ENCODE measurements at places on chromosomes 4 and X. TPM values are rescaled to one million over a fixed set of nuclear protein-coding genes. Genes with fewer than 3 reads are reported as not detected.

DNA sequence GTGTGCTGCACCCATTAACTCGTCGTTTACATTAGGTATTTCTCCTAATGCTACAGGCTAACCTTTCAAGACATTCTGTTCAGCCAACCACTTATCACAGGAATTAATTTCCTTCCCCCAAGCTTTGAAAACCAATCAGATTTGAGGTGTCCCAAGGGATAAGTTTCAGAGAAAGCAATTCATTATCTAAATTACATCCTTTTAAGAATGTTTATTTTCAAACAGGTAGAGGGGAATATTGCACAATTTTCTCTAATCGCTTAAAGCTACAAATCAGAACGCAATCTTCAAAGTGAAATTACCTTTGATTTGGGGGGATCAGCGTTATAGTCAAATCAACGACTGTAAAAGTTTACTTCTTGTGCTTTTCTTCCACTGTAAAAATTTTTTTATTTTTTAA lies 1.6 kb downstream of the CLOCK start:
- no peak for DNase-seq

DNA sequence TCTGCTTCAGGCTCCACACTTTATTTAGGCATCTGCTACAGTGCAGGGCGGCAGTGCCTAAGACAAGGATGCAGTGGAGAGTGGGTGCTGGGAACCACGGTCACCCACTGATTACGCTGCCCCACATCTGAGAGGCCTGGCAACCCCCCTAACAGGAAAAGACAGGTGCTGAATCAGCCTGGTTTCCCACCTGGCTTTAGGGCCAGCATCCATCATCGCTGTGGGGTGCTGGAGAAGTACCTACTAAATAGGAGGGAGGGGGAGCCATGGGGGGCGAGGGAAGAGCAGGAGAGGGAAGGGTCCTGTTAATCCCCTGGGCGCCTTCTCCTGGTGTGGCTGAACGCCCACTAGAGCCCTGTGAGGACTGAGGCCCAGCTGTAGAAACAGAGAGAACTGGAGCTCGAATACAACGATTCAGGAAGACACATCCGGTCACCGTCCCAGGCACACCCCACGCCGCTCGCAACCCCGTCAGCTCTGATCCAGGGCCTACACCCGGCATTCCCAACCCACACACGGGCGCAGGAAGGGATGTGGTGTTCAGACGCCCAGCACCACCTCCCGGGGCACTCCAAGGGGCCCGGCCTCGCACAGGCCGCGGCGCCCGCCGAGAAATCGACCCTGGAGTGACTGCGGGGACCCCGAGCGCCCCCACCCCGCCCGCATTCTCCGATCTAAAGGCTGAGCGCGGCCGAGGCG lies 554 bp downstream of the DCTD start:
- no peak for DNase-seq

The FAM149A gene
- polyA plus RNA-seq: 0.20 TPM

DNA sequence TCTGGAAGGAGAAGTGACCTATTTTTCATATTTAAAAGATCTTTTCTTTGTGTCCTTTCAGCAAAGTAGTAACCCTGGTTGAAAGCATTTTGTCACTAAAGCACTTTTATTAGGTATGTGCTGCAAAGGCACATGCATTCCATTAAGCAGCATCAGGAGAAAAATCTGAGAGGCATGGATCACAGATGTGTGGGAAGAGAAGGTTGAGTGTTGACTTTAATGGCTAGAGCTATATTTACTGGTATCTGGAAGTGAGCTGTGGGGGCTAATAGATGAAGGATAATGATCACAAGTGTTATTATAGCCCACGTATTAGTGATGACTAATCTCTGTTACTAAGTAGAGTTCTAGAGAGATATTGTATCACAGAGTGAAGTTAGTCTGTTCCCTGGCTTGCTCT lies 1520.7 kb downstream of the ARAP2 start:
- no peak for DNase-seq

DNA sequence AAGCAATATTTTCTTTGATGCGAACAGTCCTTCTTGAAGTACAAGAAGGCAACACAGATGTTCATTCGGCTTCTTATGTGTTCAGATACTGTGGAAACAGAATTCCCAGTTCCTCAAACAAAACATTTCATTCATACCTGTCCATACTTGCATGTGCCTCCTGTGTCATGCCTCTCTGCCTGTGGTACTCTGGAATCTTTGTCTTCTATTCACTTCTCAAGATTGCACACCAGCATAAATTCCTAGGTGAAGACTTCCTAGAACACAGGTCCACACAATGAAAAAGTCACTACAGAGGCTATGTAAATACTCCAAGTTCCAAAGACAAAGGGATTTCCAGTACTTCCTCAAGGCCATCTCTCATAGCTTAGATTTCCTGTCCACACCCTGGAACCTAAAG lies 367.2 kb downstream of the AFF2 start:
- DNase-seq: no peak

GRCh38 chrX:136941396-136942337 lies 61.1 kb upstream of the RBMX start:
- no peak for DNase-seq

The SPATA18 gene
- 9.7 TPM for polyA plus RNA-seq

- no peak for DNase-seq
Observed at GRCh38 chr4:177117256-177117655, 192.4 kb upstream of the NEIL3 start.

DNA sequence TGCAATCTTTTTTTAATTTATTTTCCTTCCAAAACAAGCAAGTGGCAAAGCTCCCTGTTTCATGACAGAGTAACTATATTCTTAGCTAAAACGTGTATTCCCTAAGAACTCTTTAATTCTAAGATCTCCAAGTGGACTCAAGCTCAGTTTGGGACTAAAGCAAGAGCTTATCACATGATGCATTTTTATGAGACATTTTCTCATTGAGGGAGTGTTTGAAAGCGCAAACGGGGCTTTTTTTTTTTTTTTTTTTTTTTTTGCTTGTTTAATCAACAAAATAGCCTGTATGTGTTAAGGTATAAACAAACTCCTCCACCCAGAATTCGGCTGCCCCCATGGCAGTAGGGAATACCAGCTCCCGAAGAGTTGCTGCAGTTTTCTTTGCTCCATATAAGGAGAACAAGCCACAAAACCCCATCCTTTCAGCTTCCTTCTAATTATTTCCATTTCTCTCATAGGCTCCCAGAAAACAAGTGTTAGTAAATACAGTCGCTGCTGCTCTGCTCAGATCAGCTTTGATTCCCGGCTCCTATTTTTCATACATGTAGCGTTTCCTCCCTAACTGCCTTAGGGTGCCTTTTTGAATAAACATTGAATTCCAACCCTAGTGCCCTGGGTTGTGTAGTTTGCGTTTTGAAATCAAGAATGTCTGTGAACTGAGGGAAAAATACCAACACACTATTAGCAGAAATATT lies 669 bp upstream of the PPARGC1A start:
- no peak for DNase-seq

GRCh38 chr4:125940426-125940825 lies 625.7 kb downstream of the FAT4 start:
- DNase-seq: no peak

The NLGN4X gene
- polyA plus RNA-seq: not detected

The CT45A5 gene
- polyA plus RNA-seq: not detected

- no peak for DNase-seq
Observed at GRCh38 chr4:145797278-145797677, 117.3 kb downstream of the C4orf51 start.

DNA sequence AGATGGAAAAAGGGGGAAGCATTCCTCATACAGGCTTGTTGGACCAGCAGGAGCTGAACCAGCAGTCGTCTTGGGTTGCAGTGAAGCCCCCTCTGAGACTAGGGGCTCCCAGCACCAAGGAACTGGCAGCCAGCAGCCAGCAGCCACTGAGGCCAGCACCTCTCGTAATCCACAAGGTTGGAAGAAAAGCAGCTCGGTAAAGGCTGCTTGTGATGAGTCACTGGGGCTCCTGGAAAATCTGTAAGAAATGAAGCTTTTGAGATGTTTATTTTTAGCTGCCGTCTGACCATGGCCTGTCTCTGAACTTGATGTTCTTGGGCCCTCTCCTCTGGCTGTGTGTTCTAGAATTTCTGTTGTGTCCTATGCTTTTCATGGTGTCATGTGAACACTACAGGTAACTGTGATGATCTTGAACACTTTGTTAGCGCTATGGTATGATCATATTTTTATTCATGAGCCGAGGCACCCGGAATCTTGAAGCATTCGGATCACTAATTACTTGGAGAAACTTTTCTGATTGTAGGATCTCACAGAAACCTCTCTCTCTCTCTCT lies 18.6 kb downstream of the CLCN4 start:
- no peak for DNase-seq

The POU4F2 gene
- not detected for polyA plus RNA-seq

DNA sequence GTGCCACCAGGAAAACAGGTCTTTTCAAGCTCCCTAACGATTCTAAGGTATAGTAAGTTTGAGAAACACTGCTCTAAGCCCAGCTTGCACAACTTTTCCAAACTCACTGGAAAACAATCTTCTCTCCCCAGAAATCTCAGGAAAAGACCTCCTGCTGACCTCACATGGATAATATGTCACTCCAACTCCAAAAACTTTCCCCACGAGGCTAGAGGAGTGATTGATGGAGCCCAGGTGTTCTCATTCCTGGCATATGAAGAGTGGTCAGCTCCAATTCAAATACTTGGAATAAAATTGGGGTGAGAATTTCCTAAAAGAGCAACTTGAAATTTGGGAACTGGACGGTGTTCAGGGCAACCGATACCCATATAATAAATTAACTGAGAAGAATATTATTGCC lies 299.9 kb downstream of the PPP4R3C start:
- DNase-seq: no peak

GRCh38 chr4:82620126-82620735 lies 58.4 kb upstream of the TMEM150C start:
- DNase-seq: no peak

The DMRTC1B gene
- polyA plus RNA-seq: not detected

DNA sequence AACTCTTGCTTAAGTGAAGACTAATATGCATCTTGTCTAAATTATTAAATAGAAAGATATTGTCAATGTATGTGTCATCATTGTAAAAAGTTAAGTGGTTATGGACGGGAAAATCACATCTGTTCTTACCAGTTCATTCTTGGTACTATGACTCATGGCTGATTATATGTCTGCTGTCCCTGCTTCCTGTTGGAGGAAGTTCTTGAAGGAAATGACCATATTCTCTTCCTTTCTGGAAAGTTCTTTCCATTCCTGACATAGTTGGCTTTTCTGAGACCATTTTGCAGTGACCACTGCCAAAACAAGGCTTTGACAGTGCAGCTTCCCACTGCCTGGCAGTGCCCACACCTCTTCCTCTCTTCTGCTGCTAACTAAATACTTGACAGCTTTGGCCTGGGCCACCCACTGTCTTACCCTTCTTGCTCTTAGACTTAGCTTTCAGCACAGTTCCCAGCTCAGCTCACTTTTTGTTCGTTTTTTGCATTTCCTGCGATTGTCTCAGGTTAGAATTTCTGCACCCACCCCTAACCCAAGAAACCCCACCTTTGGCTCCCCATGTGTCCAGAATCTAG lies 13.2 kb upstream of the CLDN24 start:
- peak; percentile 75 for DNase-seq

DNA sequence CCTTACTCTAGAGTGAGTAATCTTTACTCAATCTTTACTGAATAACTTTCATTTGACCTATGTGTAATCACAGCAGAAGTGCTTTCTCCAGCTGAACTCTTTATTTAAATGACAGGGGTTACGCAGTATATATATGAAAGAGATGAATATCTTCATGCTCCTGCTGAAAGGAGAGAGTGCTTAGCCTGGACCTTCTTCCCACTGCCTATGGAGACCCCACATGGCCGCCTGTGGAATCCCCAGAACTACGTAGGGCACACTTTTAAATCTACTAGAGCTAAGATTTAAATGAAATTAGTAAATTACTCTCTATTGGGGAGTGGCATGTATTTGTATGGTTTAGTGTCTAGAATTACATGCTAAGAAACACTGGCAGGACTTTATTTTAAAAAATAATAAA lies 391.2 kb downstream of the ANKRD50 start:
- no peak for DNase-seq

GRCh38 chrX:37010496-37010895 lies 2.3 kb downstream of the FAM47C start:
- no peak for DNase-seq

The NPY2R gene
- polyA plus RNA-seq: not detected

The GPR143 gene
- polyA plus RNA-seq: 0.05 TPM

GRCh38 chr4:169540774-169541173 lies 71.6 kb downstream of the NEK1 start:
- no peak for DNase-seq

- no peak for DNase-seq
Observed at GRCh38 chr4:186170966-186171365, 20.4 kb upstream of the CYP4V2 start.

The RAB40A gene
- polyA plus RNA-seq: 0.19 TPM

The RASSF6 gene
- polyA plus RNA-seq: 0.06 TPM

The PNCK gene
- polyA plus RNA-seq: not detected

GRCh38 chr4:48546336-48546735 lies 56.3 kb downstream of the ZAR1 start:
- DNase-seq: peak; percentile 4

- no peak for DNase-seq
Observed at GRCh38 chr4:144819591-144819990, 173.6 kb downstream of the HHIP start.

GRCh38 chr4:181870326-181870725 lies 372.9 kb upstream of the TENM3 start:
- DNase-seq: peak; percentile 18

- DNase-seq: no peak
Observed at GRCh38 chrX:25858273-25858880, 279.8 kb upstream of the MAGEB18 start.

DNA sequence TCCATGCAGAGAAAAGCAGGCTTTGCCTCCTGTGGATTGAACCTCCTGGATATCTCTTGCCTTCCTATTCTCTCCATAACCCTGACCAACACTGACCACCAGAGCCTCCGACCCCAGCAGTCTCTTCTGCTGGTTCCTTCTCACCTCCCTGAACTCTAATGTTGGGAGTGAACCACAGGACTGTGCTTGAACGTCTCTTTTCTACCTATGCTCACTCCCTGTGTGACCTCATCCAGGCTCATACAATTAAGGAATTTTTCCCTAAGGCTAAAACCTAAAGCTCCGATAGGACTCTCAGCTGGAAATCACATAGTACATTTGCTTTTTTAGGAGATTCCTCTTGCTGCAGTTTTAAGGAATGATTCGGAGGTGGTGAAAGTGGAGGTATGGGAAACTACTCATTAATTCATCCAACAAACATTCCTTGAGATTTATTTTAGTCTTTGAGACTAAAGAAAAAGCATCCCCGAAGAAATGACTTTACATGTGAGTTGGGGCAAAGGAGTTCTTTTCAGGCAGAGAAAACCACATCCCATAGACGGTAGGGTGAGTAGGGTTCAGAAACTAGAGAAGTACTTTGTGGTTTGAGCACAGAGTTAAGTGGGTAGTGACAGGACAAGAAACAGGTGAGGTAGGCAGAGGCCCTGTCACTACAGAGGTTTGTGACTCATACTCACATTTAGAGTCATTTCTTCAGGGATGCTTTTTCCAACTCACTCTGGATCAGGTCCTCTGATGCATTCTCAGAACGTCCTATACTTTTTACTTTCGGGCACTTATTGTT lies 30.8 kb downstream of the NDNF start:
- no peak for DNase-seq

Measured in AG04450 (cell line).